Activated CD4-positive, alpha-beta T cell treated with anti-CD3 and anti-CD28 coated beads, Interleukin-2, amount 10 ng/mL, durations not matched to agents 24 days and 14 days (primary cell): ENCODE measurements at places on chromosomes 2 and 18. TPM values are rescaled to one million over a fixed set of nuclear protein-coding genes. Genes with fewer than 3 reads are reported as not detected.
A peak's percentile ranks its signal among the peaks of the same experiment; 100 is the strongest.

DNA sequence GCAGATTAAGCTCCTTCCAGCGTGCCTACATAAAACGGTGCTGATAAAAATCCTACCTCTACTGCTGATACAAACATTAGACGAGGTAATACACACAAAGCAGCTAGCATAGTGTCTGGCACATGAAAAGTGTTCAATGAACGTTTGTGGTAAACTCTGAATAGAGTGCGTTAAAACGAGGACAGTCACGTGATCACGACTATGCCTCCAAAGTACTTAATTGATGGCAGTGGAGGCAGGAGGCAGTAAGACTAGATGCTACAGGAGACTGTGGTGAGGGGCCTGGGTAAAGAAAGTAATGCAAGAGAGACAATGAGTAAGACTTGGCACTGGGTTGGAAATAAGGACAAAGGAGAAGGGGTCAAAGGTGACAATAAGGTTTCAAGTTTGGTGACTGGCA, 32.1 kb upstream of the LHCGR start:
- DNase-seq, result no peak

- no peak for DNase-seq
Measured at GRCh38 chr18:59208602-59209125, 11.3 kb upstream of the GRP start.

- DNase-seq, result no peak
Measured at GRCh38 chr2:23614701-23615100, 229.7 kb downstream of the KLHL29 start.

GRCh38 chr2:229610872-229611271, 103.5 kb downstream of the DNER start:
- no peak for DNase-seq

GRCh38 chr2:127651971-127652550, 6.1 kb downstream of the GPR17 start:
- DNase-seq, result no peak

GRCh38 chr18:24446953-24447538, 13.4 kb upstream of the HRH4 start:
- peak; percentile 38 for DNase-seq

GRCh38 chr18:3248658-3249359, 1.2 kb downstream of the MYL12A start:
- peak; percentile 84 for DNase-seq

- DNase-seq, result no peak
Measured at GRCh38 chr2:33304032-33304864, 172.2 kb upstream of the RASGRP3 start.

GRCh38 chr2:216615298-216616082, 17.7 kb upstream of the IGFBP2 start:
- no peak for DNase-seq

DNA sequence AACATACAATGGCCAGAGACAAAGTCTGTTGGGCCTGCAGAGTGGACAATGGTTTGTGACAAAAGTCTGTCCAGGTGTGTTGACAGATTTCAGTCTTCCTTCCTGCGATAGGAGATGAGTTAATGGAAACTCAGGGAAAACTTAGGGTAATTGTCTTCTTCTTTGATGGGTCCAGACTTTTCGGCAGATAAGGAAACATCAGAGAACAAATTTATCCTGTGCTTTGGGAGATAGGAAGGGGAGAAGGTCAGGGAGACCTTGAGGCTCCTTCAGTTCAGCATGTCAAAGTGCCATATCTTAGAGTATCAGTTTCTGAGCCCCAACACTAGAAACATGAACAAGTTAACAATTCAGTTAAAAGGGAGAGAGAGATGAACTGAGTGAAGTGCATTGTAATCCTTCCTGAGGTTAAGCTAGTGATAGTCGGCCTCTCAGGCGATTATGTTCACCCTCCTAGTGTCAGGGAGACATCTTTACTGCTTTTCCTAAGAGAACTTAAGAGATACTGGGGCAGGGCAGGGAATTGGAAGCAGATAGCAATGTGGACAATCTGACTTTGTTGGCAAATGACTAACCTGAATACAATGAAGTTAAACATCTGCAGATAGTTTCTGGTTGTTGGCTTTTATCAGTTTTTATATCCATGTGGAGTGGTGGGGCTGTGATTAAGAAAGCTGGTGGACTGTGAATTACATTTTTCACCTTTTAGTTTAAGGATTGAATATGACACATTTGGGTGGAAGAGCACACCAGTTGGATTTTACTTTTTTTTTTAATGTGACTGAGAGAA, 248.8 kb upstream of the FN1 start:
- DNase-seq, result no peak

- no peak for DNase-seq
Measured at GRCh38 chr2:72538486-72538885, 287.3 kb downstream of the EXOC6B start.

DNA sequence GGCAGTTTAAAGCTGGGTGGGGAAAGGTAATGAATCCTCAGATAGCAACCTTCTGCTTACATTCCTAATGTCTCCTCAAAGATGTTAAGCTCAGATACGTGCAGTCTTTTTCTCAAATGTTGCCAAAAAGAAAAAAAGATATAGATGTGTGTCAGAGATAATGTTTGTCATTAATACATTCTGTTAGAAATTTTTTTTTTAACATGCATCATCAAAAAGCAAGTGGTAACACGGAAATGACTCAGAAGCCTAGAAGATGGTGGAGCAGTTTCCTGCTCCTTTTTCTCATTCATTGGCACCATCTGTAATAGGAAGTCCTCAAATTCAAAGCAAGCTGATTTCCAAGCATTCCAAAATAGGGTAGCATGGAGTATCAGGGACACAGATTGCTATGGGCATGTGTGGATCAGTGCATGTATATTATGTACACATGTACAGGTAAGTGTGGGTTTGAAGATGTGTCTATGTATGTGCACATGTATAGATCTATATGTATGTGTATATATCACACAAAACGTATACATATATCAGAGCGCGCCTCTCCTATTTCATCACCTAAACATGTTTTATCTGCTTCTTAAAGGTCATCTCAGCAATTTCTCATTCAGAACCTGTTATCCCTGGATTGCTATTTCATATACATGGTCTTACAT, 79.9 kb upstream of the ITGB6 start:
- DNase-seq, result peak; percentile 56

GRCh38 chr2:172248785-172249187, 146.1 kb upstream of the DLX2 start:
- no peak for DNase-seq

DNA sequence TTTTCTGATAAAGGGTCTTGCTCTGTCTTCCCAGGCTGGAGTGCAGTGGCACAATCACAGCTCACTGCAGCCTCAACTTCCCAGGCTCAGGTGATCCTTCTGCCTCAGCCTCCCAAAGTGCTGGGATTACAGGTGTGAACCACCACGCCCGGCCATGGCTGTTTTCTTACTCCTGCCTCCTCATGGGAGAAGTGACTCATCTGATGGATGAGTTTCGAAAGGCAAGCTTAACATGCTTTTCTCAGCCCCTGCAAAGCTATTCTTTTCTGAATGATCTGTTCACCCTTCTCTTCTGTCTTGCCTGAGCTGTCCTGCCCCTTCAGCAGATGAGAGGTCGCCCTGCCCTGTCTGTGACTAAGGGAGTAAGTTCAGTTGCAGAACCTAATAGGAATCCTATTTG, 929 bp upstream of the CREG2 start:
- DNase-seq, result no peak

- DNase-seq, result no peak
Measured at GRCh38 chr18:43665105-43665788, 388.0 kb upstream of the SYT4 start.

- DNase-seq, result no peak
Measured at GRCh38 chr18:32909798-32910561, 137.2 kb upstream of the KLHL14 start.

- DNase-seq, result no peak
Measured at GRCh38 chr2:117917223-117917917, 96.5 kb downstream of the CCDC93 start.

DNA sequence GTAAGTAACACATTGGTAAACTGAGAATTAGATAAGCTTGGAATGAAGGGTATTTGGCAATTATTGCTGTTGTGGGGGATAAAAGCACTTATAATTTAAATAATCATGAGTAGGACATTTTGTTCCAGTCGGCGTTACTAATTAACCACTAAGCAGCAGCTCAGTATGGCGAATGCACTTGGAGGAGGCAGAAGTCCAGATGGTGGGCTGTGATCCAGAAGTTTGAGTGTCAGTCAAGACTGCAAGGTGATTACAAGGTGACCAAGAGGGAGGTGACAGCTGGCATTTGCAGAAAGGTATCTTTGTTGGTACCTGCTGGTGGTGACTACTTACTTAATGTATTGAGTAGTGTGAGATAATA, 643.6 kb upstream of the FAM98A start:
- no peak for DNase-seq

GRCh38 chr2:241986836-241987641, 117.5 kb downstream of the RTP5 start:
- no peak for DNase-seq

Gene TUBA3E
- not detected in 2 replicates for total RNA-seq

Gene GALNT14
- 0.31 and 0.33 TPM in 2 replicates for total RNA-seq

Gene SLC9A4
- 0.07 and 0.12 TPM in 2 replicates for total RNA-seq

Gene MYOM1
- total RNA-seq, result 0.75 and 1.3 TPM in 2 replicates

Gene DNAH7
- total RNA-seq, result not detected in 2 replicates
